ENCODE measurements at places on chromosomes 6 and 20.

DNA sequence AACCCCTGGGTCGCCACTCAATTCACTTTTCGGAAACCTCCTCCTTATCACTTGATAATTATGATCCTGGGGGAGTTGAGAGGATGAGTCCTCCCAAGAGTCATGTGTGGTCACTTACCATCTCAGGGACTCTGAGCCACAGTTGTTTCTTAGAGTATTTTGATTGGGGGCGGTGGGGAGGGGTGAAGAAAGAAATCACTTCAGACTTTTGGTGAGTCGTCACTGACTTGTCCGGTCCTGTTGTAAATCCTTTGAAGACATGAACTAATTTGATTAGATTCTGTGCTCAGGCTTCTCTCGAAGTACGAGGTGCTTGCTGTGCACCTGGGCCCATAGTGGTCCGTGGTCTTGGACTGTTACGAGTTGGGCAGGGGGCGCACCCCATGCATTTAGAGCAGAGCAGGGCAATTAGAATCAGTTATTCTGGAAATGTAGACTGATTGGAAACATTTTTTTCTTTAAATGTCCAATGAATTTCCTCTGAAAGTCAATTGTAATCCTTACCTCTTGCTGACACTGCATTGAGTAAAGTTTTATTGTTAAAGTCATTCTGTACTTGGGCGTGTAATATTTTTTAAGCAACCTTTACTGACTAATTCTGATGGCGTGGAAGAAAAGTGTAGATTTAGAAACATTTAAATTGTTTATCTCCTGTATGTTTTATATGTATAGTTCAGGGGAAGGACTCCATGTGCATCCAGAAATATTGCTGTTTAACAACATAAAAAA is 173.4 kb downstream of the SLC16A10 start:
- no peak for DNase-seq

GRCh38 chr6:108421366-108421765 is 126.5 kb downstream of the AFG1L start:
- DNase-seq, result no peak

- DNase-seq, result no peak
These were observed 125.2 kb downstream of the TAF4 start for GRCh38 chr20:61940491-61940890.

- no peak for DNase-seq
These were observed 979.8 kb upstream of the GJE1 start for GRCh38 chr6:141152951-141153350.

- DNase-seq, result no peak
These were observed 45.1 kb downstream of the FNDC1 start for GRCh38 chr6:159214281-159214680.

- DNase-seq, result no peak
These were observed 7.3 kb downstream of the THEMIS start for GRCh38 chr6:127893541-127893940.

DNA sequence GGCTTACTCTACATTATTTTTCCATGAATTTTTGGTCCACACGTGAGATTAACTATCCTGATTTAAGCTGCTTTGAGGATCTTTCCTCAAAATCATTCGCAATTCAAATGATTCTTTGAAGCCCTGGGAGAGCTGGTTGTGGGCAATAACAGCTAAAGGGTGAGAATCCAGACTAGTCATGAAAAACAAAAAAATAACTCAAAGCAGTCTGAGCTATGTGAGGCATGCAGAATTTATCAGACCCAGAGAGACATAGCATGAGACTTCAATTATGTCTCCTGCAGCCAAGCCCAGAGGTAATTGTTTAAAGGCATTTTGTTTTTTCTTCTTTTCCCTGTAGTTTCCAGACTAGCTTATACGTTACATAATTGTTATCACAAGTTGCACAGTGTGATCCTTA is 517.3 kb upstream of the PTCHD4 start:
- no peak for DNase-seq

GRCh38 chr20:56624786-56625681 is 4.1 kb upstream of the TFAP2C start:
- DNase-seq, result no peak

DNA sequence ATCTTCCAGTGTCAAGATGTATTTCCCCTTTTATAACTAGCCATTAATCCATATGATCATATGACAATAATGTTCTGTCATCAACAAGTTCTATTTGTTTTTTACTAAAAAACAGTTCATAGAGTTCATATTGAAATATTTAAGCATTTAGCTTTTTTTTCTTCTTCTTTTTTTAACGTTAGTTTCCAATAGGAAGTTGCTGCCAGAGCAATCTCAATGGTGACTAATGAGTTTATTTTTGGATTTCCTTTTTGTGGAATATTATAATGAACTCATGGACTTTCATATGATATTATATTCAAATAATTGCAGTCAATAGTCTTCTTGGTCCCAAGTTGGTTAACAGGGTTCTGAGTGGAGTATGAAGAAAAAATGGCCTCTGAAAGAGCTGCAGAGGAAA is 343.3 kb downstream of the BCKDHB start:
- no peak for DNase-seq

GRCh38 chr20:2742934-2743559 is 50.5 kb downstream of the EBF4 start:
- peak; percentile 63 for DNase-seq
